ENCODE measurements at places on chromosomes 16 and 17.

DNA sequence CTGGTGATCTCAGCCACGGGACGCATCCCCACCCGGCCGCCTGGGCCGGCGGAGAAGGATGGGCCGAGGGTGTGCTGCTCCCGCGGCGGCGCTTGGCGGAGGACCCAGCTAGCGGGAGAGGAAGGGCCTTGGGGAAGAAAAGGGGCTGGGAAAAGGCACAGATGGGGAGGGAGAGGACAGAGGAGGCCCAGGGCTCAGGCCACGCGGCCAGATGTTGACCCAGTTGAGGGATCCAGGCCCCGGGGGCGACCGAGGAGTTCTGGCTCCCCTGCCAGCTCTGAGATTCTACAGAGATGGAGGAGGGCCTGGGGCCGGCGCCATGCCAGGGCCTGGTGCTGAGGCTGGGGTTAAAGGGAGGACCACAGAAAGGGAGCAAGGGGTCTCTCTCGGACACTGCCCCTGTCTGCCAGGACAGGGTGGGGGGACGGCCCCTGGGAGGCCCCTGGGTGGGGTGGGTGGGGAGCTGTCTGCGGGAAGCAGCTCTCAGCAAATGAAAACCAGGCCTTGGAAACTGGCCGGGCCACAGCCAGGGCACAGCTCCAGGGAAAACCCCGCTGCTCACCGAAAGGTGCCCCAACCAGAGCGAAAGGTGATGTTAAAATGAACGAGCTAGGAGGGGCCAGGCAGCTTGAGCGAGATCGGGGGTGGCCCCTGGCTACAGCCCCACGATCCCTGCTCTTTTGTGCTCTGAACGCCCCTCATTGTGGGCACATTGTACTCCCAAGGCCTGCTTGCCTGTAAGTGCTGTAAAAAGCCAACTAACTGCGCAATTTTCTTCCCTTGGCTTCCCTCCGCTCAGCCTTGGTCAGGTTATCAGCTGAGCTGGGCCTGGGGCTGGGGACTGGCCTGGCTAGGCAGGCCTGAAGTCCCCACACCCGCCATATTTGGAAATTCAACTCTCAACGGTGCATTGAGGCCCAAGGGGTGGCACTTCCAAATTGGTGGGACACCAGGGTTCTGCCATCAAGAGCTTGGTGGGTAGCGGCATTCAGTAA lies 191.4 kb downstream of the ZNF423 start:
- DNase-seq, result peak; percentile 57

- peak; percentile 89 for DNase-seq
Observed at GRCh38 chr16:85611444-85612190, 1.5 kb upstream of the GSE1 start.

DNA sequence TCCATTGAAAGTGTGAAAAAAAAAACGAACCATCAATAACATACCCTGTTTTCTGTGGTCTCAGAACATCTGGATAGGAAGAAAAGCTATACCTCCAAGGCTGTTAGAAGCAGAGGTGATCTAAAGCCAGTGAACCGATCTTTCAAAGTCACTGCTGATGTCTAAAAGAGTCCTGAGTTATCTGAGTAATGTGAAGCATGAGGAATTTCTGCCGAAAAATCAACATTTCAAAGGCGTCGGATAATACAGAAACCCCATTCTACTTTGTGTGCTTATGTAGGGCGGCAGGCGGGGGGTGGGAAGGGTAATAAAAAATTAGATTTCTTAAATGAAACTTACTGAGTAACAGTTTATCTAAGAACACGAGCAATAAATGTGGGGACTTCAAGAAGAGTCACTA lies 3.9 kb downstream of the XYLT1 start:
- no peak for DNase-seq

DNA sequence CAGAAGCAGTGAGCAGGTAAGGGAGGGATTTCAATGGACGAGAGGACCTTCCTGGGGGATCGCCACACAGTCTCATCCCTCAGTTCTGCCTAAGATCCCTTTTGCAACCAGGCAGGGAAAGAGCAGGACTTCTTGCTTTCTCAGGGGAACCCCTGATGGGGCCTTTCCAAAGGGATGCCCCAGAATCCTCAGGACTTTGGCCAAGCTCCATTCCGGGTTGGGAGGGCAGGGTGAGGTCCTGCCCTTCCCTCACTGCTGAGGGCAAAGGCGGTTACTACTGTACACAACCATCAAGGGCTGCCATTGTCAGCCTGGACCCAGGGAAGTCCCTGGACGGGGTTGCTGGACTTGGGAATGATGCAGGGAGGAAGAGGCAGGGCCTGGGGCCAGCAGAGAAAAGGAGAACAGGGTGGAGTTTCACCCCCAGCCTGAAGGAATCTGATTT lies 9.7 kb downstream of the PRR29 start:
- DNase-seq, result no peak

DNA sequence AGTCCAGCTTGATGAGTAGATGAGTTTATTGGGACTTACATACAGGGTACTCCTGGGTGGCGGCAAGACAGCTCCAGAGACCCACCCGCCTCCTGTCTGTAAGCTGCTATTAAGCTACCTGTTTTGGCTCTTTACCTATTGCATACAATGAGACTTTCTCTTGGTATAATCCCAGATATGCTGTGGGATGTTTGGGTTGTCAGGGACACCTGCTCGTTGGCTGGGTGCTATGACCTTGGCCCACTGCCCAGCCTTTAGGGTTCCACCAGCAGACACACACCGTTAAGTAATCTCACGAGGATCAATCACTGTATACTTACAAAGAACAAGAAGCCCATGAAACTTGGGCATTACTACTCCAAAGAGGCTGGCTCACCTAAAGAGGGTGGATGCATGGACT lies 116.4 kb downstream of the NPIPB5 start:
- DNase-seq, result no peak

GRCh38 chr17:57995076-57995956 lies 7.3 kb upstream of the VEZF1 start:
- DNase-seq, result peak; percentile 29

DNA sequence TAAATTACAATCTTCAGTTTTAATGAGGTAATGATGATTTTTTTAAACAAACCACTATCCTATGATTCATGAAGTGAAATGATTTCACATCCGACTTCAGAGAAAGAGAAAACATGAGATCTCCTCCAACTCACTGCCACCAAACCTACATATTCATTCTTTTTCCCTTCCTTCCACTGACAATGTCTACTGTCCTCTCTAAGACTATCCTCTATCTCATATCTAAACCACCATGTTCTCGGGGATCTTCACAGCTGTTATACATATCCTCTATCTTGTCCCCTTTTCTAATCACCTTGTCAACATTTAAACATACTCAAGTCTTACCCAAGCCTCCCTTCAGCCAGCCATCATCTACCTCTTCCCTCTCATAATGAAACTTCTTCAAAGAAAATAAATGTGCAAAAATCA lies 53.5 kb downstream of the SMURF2 start:
- no peak for DNase-seq

DNA sequence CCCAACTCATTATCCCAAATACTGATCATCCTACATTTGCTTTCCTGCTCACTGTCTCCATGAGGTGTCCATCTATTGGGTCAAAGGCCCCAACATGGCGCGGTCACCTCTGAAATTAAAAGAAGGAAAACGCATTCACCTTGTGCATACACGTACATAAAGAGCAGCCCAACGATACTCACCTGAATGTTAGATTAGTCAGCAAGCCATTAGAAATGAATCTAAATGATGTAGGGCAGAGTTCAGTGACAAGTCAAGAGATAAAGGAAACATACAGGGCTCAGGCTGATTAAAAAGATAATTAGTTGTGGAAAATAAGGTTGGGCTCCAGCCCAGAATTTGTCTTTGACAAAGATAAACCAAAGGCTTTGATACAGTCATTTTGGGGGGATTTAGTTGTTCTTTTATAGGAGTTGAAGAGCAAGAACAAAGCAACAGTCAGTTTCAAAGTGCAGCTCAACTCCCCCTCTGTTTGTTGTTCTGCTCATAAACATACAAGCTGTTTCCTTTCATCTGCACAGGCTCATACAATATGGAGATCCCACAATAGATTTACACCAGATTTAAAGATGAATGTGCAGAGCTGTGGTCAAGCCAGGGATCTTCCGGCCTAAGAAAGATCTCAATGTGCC lies 21.1 kb downstream of the NXPH3 start:
- DNase-seq, result no peak
